ENCODE measurements at places on chromosomes 16 and 17. TPM values are rescaled to one million over a fixed set of nuclear protein-coding genes. Genes with fewer than 3 reads are reported as not detected.

CDH5 gene
- total RNA-seq: 0.26 TPM

SOCS1 gene
- 2.7 TPM for total RNA-seq

TPSB2 gene
- not detected for total RNA-seq

HOXB8 gene
- total RNA-seq: not detected

CLDN7 gene
- 2.7 TPM for total RNA-seq

LMF1 gene
- total RNA-seq: 34.2 TPM

NLRC3 gene
- 0.11 TPM for total RNA-seq

C16orf46 gene
- total RNA-seq: 0.54 TPM

ITGB4 gene
- total RNA-seq: 0.54 TPM

KRT24 gene
- total RNA-seq: not detected

HSD17B1 gene
- 0.39 TPM for total RNA-seq

TNP2 gene
- not detected for total RNA-seq

EVI2A gene
- 31.1 TPM for total RNA-seq

OR3A2 gene
- 0.26 TPM for total RNA-seq

RHBDF2 gene
- total RNA-seq: 5.9 TPM

SLC52A1 gene
- not detected for total RNA-seq

RAB37 gene
- 1.0 TPM for total RNA-seq

ARL5C gene
- total RNA-seq: not detected

SLX1A gene
- 11.6 TPM for total RNA-seq

PER1 gene
- 16.6 TPM for total RNA-seq

OR3A3 gene
- not detected for total RNA-seq

CCL11 gene
- not detected for total RNA-seq

TMIGD1 gene
- total RNA-seq: not detected

RASL10B gene
- 0.91 TPM for total RNA-seq

MYO15B gene
- 5.6 TPM for total RNA-seq

TSC2 gene
- total RNA-seq: 49.2 TPM

CFAP97D1 gene
- not detected for total RNA-seq

TBC1D3B gene
- total RNA-seq: not detected

CREBBP gene
- 32.2 TPM for total RNA-seq

POLDIP2 gene
- total RNA-seq: 81.3 TPM

CDC6 gene
- total RNA-seq: 14.0 TPM

TP53TG3 gene
- not detected for total RNA-seq

SLC6A4 gene
- total RNA-seq: not detected

FOXN1 gene
- total RNA-seq: 0.11 TPM

LGALS9 gene
- 0.22 TPM for total RNA-seq

TP53TG3C gene
- total RNA-seq: not detected

PRR15L gene
- total RNA-seq: 0.11 TPM

CDRT15L2 gene
- total RNA-seq: not detected

RNF222 gene
- not detected for total RNA-seq

NPIPA3 gene
- 0.22 TPM for total RNA-seq

CCDC200 gene
- not detected for total RNA-seq

CLEC10A gene
- not detected for total RNA-seq

ZKSCAN2 gene
- total RNA-seq: 6.3 TPM

TSR1 gene
- total RNA-seq: 37.8 TPM

NKD1 gene
- 0.78 TPM for total RNA-seq

SRSF2 gene
- total RNA-seq: 98.6 TPM

FAM234A gene
- 89.9 TPM for total RNA-seq

EPN3 gene
- not detected for total RNA-seq
